ENCODE measurements at places on chromosomes 2 and 18. TPM values are rescaled to one million over a fixed set of nuclear protein-coding genes. Genes with fewer than 3 reads are reported as not detected.

The MAL gene
- 7.8 TPM for total RNA-seq

The ACKR3 gene
- 27.4 TPM for total RNA-seq

The CRYGD gene
- total RNA-seq = not detected

The SLC5A6 gene
- total RNA-seq = 21.4 TPM

The KANSL3 gene
- total RNA-seq = 27.6 TPM

The ATG9A gene
- total RNA-seq = 69.0 TPM

The GREB1L gene
- 12.0 TPM for total RNA-seq

The C1QL2 gene
- not detected for total RNA-seq

The LYG2 gene
- total RNA-seq = not detected

The LYG1 gene
- 0.47 TPM for total RNA-seq

The ALK gene
- 0.21 TPM for total RNA-seq

The LCT gene
- not detected for total RNA-seq

The UGT1A3 gene
- total RNA-seq = not detected

The ANKRD30BL gene
- not detected for total RNA-seq

The CDH7 gene
- total RNA-seq = 0.27 TPM

The SOWAHC gene
- total RNA-seq = 3.2 TPM

- no peak for DNase-seq
These were observed 93.0 kb downstream of the SETBP1 start for GRCh38 chr18:44773640-44774155.

GRCh38 chr2:56244911-56245530 is 61.2 kb downstream of the CCDC85A start:
- DNase-seq = no peak

DNA sequence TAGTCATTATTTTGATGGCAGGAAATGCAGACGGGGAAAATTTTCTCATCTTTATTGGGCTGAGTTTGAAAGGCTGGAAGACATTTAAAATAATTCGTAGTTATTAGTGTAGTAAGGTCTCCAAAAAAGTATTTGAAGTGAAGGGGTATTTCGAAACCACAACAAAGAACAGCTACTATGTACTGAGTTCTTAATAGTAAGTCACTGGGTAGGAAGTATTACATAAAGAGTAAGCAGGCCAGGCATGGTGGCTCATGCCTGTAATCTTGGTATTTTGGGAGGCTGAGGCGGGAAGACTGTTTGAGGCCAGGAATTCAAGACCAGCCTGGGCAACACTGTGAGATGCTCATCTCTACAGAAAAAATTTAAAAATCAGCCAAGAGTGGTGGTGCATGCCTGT is 113.6 kb downstream of the MEP1B start:
- no peak for DNase-seq

- DNase-seq = peak; percentile 45
These were observed 59.8 kb upstream of the IL1R1 start for GRCh38 chr2:102082571-102083392.

Data from left cardiac atrium (tissue), 4 donors.